CD4-positive, alpha-beta T cell treated with Interleukin-17A for 4 hours (primary cell): ENCODE measurements at places on chromosomes 4 and X.

- no peak for DNase-seq
Measured at GRCh38 chrX:114073926-114074325, 510.0 kb upstream of the HTR2C start.

GRCh38 chrX:30364229-30364628 is 55.0 kb upstream of the NR0B1 start:
- no peak for DNase-seq

GRCh38 chr4:86531440-86531839 is 62.7 kb upstream of the PTPN13 start:
- no peak for DNase-seq

GRCh38 chr4:156969911-156970310 is 1.7 kb downstream of the PDGFC start:
- DNase-seq, result no peak

DNA sequence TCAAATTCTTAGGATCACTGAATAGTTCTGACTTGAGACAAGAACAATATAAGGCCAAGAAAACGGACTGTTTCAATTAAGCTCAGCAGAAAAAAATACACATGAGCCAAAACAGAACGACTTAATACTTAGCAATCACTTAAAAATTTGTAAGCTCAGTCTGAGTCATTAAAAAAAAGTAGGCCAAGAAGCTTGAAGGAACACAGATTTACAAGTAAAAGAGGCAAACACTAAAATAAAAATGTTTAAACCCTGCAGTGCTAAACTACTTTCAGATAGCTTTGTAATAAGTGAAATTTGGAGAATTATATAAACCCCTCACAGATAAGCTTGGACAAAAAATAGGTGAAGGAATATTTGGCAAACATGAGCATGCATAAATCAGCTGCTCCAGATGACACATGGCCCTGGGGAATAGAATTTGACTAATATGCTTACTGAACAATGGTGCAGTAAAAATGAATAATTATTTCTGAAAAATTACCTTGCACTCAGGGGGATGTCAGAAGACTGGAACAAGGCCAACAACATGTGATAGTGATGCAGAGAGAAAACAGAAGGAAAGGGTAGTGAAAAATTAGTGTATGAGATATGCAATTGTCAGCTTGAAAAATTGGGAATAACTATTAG is 49.6 kb downstream of the LNX1 start:
- no peak for DNase-seq

DNA sequence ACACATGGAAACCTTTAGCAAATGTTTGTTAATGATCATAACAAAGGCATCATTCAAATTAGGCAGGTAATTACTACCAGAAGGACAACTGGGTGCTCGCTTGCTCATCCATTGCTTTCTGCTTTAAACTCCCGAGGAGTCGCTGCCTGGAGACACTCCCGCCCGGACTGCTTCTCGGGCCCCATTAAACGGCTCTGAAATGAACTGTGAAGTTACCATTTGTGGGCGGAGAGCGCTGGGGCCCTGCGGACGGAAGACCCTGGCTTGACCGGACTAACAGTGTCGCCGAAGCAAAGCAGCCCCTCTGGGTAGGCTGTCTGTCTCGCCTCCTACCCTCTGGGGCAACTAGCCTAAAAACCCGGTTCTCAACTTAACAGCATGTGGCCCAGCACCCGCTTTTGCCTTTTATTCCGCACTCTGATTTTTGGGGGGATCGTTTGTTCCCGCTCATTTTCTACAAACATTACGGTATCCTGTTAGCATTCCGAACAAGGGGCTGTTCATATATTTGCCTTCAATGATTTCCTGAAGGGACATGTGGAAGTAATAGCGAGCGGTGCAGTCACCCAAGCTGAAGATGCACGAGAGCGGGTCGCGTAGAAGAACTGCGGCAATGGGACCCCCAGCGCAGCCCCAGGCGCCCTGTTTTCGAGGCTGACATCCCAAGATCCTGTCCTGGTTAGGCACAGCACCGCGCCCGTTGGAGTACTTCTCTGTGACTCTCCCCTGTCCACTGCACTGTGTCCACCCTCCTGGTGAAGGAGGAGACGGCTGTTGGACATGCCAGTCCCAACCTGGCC is 1.6 kb upstream of the PDGFRA start:
- DNase-seq, result no peak

GRCh38 chr4:182585321-182585720 is 331.9 kb downstream of the DCTD start:
- DNase-seq, result no peak

DNA sequence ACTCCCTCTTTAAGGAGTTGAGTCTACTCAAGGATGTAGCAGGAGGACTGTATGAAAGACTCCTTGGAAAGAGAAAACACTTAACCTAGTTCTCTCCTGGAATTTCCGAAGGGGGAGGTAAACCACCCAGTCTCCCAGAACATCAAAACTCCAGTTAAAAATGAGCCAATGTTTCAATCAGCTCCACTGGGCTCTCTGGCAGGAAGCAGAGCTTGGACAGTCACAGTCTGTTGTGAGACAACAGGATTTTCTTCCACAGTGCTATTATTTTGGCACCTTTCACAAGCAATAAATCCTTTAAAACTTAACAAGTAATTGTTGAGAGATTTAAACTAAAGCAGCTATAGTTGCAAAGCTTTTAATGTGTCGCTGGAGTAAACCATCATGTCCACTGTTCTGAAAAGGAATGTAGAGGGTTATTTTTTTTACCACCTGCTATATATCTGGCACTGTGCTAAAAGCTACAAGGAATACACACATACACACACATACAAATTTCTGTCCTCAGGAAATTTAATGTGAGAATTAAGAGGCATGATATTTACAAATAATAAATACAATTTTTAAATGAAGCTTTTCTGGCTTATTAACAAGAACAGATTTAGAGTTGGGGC is 229.2 kb upstream of the INTU start:
- DNase-seq, result no peak

GRCh38 chr4:180541678-180542077 is 1701.5 kb upstream of the TENM3 start:
- DNase-seq, result no peak

DNA sequence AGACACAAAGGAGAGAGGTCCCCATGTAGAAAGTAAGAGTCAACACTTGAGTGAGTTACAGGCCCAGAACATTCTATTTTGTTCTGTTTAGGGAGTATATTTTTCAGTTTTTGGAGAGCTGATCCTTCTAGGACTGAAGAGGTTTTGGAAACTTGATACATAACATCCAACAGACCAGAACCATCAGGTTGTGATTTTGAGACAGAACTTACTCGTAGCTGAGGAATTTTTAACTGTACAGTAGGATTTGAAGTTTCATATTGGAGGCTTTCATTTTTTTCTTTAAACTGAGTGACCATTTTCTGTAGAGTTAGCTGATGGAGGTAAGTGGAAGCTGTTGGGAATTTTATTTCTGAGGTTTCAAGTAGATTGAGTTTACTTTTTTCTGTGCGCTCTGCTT is 73.3 kb downstream of the NCAPG start:
- DNase-seq, result no peak

GRCh38 chr4:8732681-8733243 is 138.9 kb downstream of the HMX1 start:
- no peak for DNase-seq

GRCh38 chr4:18981234-18981615 is 959.7 kb upstream of the LCORL start:
- DNase-seq, result no peak

- no peak for DNase-seq
Measured at GRCh38 chr4:109011241-109012026, 248.6 kb upstream of the ETNPPL start.

DNA sequence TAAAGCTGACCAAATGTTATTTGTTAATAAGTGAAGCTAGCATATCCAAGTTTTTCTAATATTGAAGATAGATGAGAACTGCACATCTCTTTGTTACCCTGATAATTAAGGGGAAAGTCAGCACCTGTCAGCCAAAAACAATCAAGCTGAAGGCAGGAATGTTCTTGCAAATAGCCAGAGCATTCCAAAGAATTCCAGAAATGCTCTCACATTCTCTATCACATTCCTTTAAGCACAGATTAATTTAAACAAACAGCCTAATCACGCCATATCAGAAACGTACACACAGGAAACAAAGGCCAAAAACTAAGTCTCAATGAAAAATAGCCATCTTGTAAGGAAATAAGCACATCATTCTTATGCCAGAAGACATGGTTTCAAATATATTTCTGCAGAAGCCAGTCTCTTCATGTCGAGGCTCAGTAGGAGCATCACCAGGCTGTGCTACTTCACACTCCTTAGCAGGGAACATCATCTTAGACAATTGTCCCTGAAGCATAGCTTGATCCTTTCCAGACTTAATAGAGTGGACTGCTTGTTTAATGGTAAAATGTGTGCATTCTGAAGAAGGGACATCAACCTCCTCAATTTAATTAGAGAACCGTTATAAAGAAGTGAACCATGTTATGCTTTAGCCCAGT is 252.9 kb upstream of the TTC29 start:
- no peak for DNase-seq

DNA sequence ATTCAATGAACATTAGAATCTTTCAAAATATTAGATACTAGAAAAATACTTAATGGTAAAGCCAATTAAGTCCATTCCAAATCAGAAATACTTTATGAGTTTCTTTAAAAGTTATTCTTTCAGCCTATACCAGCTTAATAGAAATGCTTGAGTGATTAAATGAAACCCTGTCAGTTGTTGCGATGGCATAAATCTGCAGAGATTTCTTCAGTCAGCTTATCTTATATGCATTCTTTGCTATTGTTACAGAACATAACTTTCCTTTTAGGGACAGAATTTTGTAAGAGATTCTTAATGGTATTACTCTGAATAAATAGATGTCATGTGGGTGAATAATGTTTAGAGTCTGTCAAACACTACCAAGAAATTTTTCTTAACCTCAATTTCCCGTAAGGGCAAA is 325.0 kb upstream of the HAND2 start:
- DNase-seq, result no peak

DNA sequence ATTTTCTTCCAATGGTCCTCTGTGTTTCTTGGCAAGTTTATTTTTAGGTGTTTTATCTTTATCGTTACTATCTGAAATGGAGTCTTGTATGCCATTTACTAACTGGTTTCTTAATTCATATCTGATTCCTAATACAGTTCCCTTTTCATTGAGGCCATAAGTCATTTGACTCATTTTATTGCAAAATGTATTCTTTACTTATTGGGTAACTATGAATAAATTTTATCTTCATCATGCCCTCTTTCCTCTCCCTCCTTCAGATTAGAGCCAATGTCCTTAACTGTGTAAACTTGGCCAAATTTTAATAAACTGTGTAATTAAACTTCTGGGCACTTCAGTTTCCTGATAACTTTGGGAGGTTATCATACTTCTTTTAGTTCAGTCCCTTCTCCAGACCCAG is 19.3 kb upstream of the MSMO1 start:
- DNase-seq, result no peak

- DNase-seq, result peak; percentile 81
Measured at GRCh38 chr4:173288296-173288695, 45.9 kb downstream of the HMGB2 start.

GRCh38 chr4:15837591-15837990 is 59.5 kb downstream of the CD38 start:
- no peak for DNase-seq

DNA sequence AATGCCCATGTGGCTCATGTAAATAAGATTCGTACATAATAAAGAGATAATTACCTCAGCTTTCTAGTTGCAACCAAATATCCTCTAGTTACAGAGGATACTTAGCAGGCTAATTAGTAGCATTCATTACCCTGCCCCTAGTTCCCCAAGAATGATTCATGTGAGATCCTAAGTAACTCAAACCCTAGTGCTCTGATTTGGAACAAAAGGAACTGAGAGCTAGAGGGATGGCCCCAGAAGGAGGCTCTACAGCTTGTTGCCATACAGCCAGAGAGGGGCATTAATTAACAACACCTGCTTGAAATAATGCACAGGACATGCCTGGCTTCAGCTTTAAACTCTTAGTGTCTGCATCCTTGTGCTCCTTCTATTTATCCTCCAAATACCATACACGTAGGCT is 32.6 kb upstream of the CBR4 start:
- no peak for DNase-seq

- no peak for DNase-seq
Measured at GRCh38 chr4:24669751-24670150, 85.4 kb upstream of the DHX15 start.

DNA sequence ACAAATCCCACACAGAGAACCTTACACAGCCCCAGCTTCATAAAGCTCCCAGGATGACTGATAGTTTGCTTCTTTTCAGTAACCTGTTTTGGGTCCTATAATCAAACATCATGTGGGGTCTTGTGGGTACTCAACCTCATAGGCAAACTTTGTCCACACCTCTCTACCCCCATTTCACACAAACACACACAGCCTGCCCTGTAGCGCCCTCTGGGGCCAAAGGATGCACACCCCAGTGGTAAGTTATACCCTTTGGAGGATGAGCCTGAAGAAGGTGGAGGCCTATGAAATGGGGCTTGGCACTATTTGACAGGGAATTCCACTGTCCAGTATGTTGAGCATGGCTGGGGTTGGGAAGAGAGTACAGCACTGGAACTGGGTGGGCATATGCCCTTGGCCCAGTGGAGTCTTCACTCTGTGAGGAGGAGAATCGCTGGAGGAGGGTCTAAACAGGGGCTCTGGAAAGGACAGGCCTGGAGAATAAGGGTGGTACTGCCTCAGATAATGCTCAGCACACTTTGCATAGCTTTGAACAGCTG is 30.5 kb upstream of the COL25A1 start:
- no peak for DNase-seq

- no peak for DNase-seq
Measured at GRCh38 chrX:30060718-30061117, 154.6 kb upstream of the MAGEB2 start.

DNA sequence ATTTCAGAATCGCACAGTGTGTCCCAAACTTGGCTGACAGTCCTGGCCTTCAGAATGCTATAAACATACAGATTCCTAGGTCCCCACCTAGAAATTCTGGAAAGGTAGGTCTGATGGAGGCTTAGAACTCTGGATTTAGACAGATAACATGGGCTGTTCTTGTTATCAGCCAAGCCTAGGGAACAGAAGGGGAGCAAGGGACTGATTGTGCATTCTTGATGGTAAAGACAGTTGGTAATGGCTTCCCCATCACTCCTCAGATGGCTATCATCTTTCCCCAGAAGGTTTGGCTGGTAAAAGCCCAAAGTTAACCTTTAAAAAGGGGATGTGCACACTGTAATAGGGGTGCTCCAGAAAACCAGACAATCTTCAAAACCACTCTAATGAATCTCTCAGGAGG is 35.7 kb downstream of the DIPK2B start:
- no peak for DNase-seq

DNA sequence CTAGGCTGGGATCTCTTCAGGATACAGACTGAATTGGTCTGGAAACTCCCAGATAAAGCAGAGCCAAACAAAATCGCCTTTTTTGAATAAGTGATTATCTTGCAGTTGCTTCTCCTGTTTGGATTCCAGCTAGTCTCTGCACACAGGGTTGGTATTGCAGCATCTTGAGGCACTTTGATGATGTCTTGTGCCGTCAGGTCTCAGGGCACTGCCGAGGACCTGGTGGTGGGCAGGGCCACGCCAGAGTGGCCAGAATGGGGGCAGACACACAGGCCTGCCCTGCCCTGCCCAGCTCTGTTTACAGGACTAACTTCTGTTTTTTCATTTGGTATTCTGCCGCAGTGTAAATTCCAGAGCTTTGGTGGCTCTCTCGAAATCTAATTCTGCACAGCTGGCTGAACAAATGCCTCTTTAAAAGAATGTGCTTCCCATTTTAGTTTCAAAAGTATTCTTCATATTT is 276.1 kb downstream of the NR3C2 start:
- no peak for DNase-seq
